Endodermal cell (in vitro differentiated cells): ENCODE measurements at places on chromosomes 2 and 18. TPM values are rescaled to one million over a fixed set of nuclear protein-coding genes. Genes with fewer than 3 reads are reported as not detected.

DNA sequence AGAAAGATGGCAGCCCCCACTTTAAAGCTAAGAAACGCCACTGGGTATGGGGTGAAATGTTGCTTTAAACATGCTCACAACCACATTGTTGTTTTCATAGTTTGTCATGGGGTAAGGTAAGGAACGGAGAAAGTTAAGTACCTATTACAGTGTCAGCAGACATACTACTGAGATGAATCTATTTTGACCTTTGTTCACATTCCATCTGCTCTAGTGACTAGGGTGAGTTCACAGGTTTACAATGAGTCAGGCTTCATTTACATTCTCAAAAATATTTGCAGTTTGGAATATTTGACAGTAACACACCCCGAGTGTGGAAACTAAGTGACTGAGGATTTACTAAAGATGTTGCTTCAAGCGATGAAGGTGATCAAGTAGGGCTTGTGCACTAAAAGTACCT is 428.7 kb upstream of the ACVR2A start:
- H3K27ac ChIP-seq = no peak overlapping the region
- no peak for DNase-seq
- H3K4me1 ChIP-seq = no peaks in the 10 kb centered on the region
- no peaks in the 10 kb centered on the region for H3K27me3 ChIP-seq
- no peak overlapping the region for H3K4me3 ChIP-seq
- no peaks in the 10 kb centered on the region for H3K36me3 ChIP-seq

HADHB gene
- total RNA-seq = 31.4 to 39.7 TPM (median 37.8 TPM) in 3 replicates

DNA sequence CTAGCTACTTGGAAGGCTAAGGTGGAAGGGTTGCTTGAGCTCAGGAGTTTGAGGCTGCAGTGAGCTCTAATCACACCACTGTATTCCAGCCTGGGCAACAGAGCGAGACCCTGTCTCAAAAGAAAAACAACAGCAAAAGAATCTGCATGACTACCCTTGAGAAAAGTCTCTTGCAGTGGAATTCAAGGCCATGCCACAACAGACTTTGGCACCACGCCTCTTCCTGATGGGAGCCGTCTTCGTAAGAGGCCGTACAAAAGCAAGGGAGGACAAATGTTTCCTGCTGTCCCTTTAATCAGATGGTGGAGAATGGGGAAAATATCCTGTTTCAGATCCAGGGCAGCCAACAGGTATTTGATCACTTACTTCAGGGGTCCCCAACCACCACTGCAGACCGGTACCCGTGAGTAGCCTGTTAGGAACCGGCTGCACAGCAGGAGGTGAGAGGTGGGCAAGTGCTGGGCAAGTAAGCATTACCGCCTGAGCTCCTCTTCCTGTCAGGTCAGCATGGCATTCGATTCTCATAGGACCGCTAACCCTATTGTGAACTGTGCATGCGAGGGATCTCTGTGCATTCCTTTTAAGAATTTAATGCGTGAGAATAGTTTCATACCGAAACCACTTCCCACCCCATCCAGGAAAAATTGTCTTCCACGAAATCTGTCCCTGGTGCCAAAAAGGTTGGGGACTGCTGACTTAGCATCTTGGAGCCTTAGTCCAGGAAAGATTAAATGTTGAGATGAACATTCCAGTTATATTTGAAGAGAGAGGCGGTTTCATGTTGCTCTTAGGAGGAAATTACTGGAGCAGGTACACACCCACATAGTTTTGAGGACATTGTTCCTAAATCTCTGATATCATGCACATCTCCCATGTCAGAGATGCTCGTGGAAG is 94.4 kb upstream of the XPO1 start:
- DNase-seq = peak; percentile 56
- H3K27me3 ChIP-seq = no peaks in the 10 kb centered on the region
- H3K4me1 ChIP-seq = peaks cover 9% of the 10 kb centered on the region
- H3K4me3 ChIP-seq = no peak overlapping the region
- H3K36me3 ChIP-seq = no peaks in the 10 kb centered on the region

GRCh38 chr2:69095305-69095704 is 82.3 kb downstream of the ANTXR1 start:
- DNase-seq = no peak
- H3K4me1 ChIP-seq = peaks cover 4% of the 10 kb centered on the region
- no peaks in the 10 kb centered on the region for H3K27me3 ChIP-seq
- H3K4me3 ChIP-seq = no peak overlapping the region
- no peak overlapping the region for H3K27ac ChIP-seq

- no peaks in the 10 kb centered on the region for H3K36me3 ChIP-seq
- no peak for DNase-seq
- no peaks in the 10 kb centered on the region for H3K27me3 ChIP-seq
- no peak overlapping the region for H3K27ac ChIP-seq
Measured at GRCh38 chr2:126288362-126288761, 367.6 kb upstream of the GYPC start.

GRCh38 chr2:121260370-121261154 is 24.4 kb downstream of the TFCP2L1 start:
- H3K4me1 ChIP-seq = no peaks in the 10 kb centered on the region
- no peaks in the 10 kb centered on the region for H3K36me3 ChIP-seq
- no peaks in the 10 kb centered on the region for H3K27me3 ChIP-seq

DSG4 gene
- total RNA-seq = not detected in 2 replicates

DNA sequence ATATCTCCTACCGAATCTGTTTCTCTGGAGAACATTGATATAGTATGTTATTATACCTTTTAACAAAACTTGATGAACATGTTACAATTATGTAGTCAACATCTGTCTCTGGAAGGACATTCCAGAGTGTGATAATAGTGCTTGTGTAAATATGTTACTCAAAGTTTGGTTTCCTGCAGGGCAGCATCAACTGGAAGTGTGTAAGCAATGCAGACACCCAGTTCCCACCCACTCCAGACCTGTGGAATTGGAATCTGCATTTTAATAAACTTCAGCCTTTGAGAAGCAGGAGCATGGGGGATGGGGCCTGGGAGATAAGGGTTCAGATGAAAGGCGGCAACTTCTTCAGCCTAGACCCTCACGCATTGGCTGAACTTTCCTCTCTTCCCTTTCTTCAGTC is 398.9 kb downstream of the RND3 start:
- no peak overlapping the region for H3K4me3 ChIP-seq
- DNase-seq = no peak
- H3K27ac ChIP-seq = no peak overlapping the region
- no peaks in the 10 kb centered on the region for H3K27me3 ChIP-seq
- H3K4me1 ChIP-seq = no peaks in the 10 kb centered on the region
- H3K36me3 ChIP-seq = no peaks in the 10 kb centered on the region

GRCh38 chr18:47716632-47717185 is 213.8 kb downstream of the SMAD2 start:
- no peak overlapping the region for H3K4me3 ChIP-seq
- H3K27me3 ChIP-seq = no peaks in the 10 kb centered on the region
- no peaks in the 10 kb centered on the region for H3K4me1 ChIP-seq
- no peak for DNase-seq
- no peak overlapping the region for H3K27ac ChIP-seq

DNA sequence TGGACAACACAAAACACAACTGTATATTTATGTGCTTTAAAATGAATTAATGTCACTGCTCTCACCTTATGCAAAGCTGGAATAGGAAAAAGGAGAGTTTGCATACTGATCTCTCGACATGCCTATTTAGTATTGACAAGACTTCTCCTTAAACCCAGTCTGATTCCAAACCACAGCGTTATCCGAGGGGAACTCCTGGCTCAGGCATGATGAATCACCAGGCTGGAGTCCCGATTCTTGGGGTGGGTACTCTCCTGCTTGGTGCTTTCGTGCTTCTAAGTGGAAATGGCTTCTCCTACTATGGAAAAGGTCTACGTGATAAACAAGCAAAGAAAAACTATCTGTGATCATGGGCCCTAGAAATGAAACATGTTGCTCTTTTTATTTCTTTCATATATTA is 88.9 kb upstream of the SLC35G4 start:
- no peak overlapping the region for H3K27ac ChIP-seq
- no peak overlapping the region for H3K4me3 ChIP-seq
- DNase-seq = no peak
- no peaks in the 10 kb centered on the region for H3K4me1 ChIP-seq

GRCh38 chr2:138559641-138560040 is 58.1 kb downstream of the SPOPL start:
- H3K27me3 ChIP-seq = no peaks in the 10 kb centered on the region
- peaks cover 74% of the 10 kb centered on the region for H3K36me3 ChIP-seq
- no peak overlapping the region for H3K4me3 ChIP-seq
- no peak for DNase-seq
- peaks cover 8% of the 10 kb centered on the region for H3K4me1 ChIP-seq

DNA sequence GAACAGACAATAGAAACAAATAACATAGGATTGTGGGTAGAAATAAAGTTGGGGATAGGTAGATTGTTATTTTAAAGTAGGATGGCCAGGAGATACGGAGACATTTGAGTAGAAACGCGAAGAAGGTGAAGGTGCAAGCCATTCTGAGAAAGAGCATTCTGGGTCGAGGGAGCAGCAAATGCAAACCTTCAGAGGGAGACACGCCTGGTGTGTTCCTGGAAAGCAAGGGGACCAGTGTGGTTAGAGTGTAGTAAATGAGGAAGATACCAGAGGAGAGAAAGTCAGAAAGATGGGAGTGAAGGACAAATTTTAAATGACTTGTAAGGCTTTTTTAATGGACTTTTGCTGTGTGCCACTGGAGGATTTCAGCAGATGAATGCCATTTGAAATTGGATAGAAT is 1.7 kb downstream of the CYP20A1 start:
- H3K27ac ChIP-seq = no peak overlapping the region
- peaks cover 5% of the 10 kb centered on the region for H3K4me1 ChIP-seq
- no peak for DNase-seq
- no peaks in the 10 kb centered on the region for H3K27me3 ChIP-seq
- peak overlapping the region; percentile 95 for H3K4me3 ChIP-seq
- H3K36me3 ChIP-seq = peaks cover 20% of the 10 kb centered on the region

GRCh38 chr2:231667096-231667427 is 41.3 kb upstream of the PTMA start:
- no peaks in the 10 kb centered on the region for H3K27me3 ChIP-seq
- no peak for DNase-seq
- no peaks in the 10 kb centered on the region for H3K36me3 ChIP-seq
- H3K4me1 ChIP-seq = peaks cover 3% of the 10 kb centered on the region

DNA sequence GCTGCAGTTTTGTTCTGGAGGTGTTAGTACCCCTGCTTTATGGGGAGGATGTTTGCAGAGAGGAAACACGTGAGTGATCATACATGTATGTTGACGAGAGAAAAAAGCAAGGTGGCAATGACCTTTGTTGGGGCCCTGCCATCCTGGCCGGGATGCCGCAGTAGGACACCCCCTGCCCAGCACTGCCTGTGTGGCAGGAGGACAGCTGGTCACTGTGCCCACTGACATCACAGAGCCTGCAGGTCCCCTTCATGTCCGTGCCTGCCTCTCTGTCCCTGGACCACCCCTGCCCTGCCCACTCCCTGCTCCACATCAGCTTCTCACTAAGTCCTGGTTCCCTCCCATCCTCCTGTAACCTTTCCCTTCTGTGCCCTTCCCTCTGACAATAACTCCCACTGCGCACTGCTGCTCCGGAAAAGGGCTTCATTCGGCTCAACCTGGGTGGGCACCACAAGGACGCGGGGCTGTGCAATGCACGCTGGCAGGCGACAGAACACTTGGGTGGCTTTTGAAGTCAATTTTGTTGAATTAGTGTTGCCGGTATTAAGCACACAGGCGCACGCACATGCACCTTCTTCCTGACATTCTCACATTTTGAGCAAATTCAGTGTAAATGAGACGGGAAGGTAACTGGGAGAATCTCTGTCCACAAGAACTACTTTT is 51.5 kb upstream of the TWIST2 start:
- H3K4me1 ChIP-seq = no peaks in the 10 kb centered on the region
- no peak overlapping the region for H3K27ac ChIP-seq
- DNase-seq = no peak
- H3K27me3 ChIP-seq = no peaks in the 10 kb centered on the region
- H3K4me3 ChIP-seq = no peak overlapping the region
- H3K36me3 ChIP-seq = no peaks in the 10 kb centered on the region

GRCh38 chr18:63247926-63248325 is 71.6 kb downstream of the BCL2 start:
- DNase-seq = no peak
- no peaks in the 10 kb centered on the region for H3K36me3 ChIP-seq
- H3K27ac ChIP-seq = no peak overlapping the region

GRCh38 chr18:44592639-44593038 is 88.0 kb upstream of the SETBP1 start:
- H3K4me3 ChIP-seq = no peak overlapping the region
- no peak overlapping the region for H3K27ac ChIP-seq
- no peaks in the 10 kb centered on the region for H3K4me1 ChIP-seq
- no peaks in the 10 kb centered on the region for H3K27me3 ChIP-seq

DNA sequence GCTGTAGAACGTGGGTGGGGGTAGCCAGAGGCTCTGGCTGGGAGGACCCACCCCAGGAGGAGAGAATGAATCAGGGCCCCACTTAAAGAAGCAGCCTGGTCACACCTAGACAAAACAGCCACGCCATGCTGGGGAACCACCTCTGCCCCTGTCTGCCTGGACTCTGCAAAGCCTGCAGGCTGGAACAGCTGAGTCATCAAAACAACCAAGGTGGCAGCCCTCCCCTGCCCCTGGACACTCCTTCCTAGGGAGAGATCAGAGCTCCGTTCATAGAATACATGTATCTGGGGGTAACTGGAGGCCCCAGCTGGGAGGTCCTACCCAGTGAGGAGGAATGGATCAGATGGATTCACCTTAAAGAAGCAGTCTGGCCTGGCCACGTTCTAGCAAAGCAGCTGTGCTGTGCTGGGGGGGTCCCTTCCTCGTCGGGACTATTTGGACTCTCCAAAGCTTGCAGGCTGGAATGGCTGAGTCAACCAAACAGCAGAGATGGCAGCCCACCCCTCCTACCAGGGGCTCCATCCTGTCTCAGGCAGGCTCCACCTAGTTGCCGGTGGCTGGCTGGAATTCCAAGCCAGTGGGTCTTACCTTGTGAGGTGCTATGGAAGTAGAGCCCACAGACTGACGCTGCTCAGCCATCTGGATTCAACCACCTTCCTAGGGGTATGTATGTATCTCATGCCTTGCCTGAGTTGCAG is 50.5 kb upstream of the NT5C1B start:
- no peaks in the 10 kb centered on the region for H3K27me3 ChIP-seq
- no peaks in the 10 kb centered on the region for H3K4me1 ChIP-seq
- no peak overlapping the region for H3K4me3 ChIP-seq
- no peak for DNase-seq
- no peak overlapping the region for H3K27ac ChIP-seq

DNA sequence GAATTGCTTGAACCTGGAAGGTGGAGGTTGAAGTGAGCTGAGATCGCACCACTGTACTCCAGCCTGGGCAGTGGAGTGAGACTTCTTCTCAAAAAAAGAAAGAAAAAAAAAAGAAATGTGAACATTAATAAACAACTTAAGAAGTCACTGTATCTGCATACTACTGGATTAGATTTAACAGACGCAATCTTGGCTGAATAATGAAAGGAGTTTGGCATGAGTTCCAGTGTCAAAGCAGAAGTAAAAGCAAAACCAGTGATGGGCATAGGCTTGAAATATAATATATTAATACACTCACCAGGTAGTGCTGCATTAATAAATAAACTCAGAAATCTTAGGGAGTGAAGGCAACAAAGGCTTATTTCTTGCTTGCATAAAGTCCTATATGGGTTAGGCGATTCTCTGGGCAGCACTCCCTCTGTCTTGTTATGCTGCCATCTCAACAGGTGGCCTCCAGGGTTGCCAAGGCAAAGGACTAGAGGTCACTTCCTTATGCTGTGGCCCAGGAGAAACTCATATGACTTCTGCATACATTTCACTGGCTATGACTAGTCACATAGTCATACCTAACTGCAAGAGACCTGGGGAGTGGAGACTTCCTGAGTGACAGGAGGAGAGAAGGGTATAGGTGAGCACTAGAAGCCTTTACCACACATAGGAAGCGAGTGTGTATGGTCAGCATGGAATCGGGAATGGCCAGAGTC is 296.2 kb upstream of the SPRED2 start:
- H3K27me3 ChIP-seq = no peaks in the 10 kb centered on the region
- no peaks in the 10 kb centered on the region for H3K36me3 ChIP-seq
- H3K27ac ChIP-seq = no peak overlapping the region
- no peak for DNase-seq
- no peaks in the 10 kb centered on the region for H3K4me1 ChIP-seq
- H3K4me3 ChIP-seq = no peak overlapping the region
